ENCODE measurements at places on chromosomes 13 and 19.
A peak's percentile ranks its signal among the peaks of the same experiment; 100 is the strongest.

GRCh38 chr13:93397619-93398018 lies 171.0 kb downstream of the GPC6 start:
- no peak for DNase-seq

DNA sequence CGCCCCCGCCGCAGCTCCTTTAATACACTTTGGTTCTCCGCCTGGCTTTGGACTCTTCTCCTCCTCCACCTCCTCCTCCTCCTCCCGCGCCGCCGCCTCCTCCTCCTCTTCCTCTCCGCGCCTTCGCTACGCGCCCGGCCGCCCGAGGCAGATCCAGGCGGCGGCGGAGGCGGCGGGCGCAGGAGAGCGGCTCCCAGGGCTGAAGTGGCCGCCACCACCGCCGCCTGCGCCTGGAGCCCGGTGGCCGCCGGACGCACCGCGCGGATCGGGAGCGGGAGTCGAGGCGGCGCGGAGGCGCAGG lies at the start of gene ZIC2:
Gene ZIC2 (plus strand): TSS at position 50 of the 301 bp plus-strand sequence. CDS start 281 bp downstream, outside the sequence.
- no peak for DNase-seq

- peak; percentile 30 for DNase-seq
These were observed 1.2 kb downstream of the KPNA3 start for GRCh38 chr13:49791315-49791710.

DNA sequence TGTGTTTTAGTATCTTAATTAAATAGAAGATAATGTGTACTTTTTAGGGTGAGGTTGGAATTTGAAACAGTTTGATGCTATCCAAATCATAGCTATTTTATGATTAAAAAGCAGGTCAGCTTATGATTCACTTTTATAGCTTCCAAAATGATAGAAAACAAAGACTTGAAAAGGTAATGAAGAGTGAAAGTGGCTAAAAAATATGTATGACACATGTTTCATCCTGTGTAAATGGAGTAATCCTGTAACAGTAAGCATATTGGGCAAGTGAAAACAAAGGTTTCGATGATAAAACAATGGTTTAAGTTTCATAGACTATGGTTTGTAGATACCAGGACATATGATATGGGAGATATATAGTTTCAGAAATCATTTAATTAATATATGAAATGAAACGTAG lies 456.2 kb downstream of the PCDH20 start:
- DNase-seq = no peak

DNA sequence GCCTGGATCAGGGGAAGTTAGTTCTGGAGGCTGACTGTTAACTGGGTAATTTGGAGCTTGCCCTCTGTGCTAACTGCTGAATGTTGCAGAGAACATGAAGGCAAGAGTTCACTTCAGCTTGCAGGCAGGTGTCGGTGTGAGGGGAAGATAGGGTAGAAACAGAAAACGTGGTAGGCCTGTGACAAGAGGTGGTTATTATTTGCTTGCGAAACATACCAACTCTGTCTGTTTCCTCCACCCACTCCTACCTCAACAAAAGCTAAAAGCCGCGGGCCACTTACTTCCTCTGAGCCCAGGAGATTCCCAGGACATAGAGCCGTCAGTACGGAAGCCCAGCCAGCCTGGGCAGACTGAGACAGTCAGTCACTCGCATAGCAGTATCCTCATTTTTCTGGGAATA lies 119.2 kb upstream of the ABCC4 start:
- DNase-seq = no peak

- no peak for DNase-seq
These were observed 3.1 kb downstream of the ANKRD24 start for GRCh38 chr19:4185413-4186086.

DNA sequence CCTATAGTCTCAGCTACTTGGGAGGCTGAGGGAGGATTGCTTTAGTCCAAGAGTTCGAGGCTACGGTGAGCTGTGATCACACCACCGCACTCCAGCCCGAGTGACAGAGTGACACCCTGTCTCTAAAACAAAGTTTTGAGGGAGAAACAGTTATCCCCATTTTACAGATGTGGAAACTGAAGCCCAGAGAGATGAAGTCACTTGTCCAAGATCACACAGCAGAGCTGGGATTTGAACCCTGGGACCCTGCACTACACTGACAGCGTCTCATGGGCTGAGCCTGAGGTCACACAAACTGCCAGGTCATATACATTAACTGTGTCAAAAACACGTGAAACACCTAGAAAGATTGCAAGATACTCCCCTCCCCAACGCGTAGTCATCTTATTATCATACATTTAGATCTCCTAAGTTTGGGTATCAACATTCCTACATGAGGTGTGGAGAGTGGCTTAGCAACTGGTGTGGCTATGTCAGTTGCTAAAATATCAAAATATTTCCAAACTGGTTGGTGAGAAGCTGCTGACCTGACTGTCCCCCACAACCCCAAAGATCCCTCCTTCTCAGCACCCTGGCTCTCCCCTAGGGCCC lies 8.2 kb downstream of the FCGBP start:
- no peak for DNase-seq

- no peak for DNase-seq
These were observed 5.3 kb upstream of the ZNF497 start for GRCh38 chr19:58367698-58368454.

- DNase-seq = no peak
These were observed 525.1 kb upstream of the NBEA start for GRCh38 chr13:34416971-34417380.

- no peak for DNase-seq
These were observed 32.0 kb upstream of the ASF1B start for GRCh38 chr19:14168259-14168972.
